ENCODE measurements at places on chromosomes 1 and 21.

GRCh38 chr1:154714638-154715037 is 106.7 kb upstream of the ADAR start:
- peak; percentile 32 for DNase-seq

- no peak for DNase-seq
Measured at GRCh38 chr1:30764939-30765555, 7.5 kb upstream of the LAPTM5 start.

- DNase-seq = no peak
Measured at GRCh38 chr1:1187938-1188337, 14.3 kb downstream of the TTLL10 start.

- DNase-seq = no peak
Measured at GRCh38 chr1:2946291-2946690, 75.0 kb upstream of the ACTRT2 start.

DNA sequence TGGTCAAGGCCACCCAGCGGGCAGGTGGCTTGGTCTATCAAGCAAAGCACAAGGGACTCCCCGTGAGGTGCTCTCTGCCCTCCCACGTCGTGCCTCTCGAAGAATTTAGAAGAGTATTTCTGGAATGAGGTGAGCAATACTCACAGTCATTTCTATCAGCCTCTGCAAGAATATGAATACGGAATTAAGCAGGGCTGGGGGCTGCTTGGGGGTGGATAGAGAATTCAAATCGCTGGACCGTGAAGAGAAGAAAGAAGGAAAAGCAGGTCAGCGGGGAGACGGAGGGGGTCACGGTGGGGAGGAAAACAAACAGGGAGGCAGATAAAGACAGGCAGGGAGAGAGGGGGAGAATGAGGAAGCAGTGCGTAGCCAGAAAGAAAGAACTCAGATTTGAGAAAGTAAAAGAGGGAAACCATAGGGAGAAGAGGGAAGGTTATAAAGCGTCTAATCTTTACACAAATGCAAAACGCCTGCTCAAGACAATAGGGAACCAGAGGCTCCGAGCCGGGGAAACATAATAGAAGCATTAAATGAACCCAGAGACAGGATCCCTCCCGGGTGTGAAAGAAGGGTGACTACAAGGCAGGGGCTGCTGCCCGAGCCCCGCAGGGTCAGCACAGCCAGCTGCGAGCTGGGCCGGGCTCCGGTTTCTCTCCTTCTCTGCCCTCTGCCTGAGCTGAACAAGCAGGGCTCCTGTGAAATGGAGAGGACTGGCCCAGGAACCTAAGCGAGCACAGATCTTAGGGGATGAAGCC is 2.1 kb upstream of the EDN2 start:
- no peak for DNase-seq

DNA sequence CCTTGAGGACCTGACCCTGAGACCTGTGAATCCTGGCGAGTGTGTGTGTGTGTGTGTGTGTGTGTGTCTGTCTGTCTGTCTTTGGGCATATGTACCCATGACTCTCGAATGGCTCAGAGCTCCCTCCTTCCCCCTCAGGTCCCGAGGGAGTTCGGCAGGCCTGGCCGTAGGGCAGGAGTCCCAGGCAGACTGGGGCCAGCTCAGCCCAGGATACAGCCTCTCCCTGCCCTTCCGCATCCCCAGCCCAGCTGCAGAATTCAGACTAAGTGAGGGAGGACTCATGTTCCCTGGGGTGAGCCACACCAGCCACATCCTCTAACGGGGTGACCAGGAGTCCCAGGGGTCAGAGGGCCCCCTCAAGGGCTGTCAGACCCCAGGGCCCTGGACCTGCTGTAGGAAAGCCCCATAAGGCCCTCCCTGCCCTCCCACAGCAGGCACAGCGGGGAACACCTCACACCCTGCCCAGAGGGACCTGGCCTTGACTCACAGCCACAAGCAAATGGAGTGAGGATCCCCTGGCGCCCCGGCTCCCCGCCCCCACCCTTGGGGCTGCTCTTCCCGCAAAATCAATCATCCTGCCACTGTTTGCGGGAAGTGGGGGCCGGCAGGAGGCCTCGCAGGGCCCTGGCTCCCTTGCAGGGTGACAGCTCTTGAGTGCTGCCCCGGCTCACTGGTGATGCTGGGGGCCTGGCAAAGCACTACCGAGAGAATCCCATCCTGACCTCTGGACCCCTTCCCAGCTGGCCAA is 101.7 kb upstream of the CASZ1 start:
- DNase-seq = no peak

GRCh38 chr21:37368541-37369279 is 2.1 kb downstream of the DYRK1A start:
- peak; percentile 58 for DNase-seq

- no peak for DNase-seq
Measured at GRCh38 chr1:165173818-165174217, 182.7 kb downstream of the LMX1A start.

- DNase-seq = no peak
Measured at GRCh38 chr1:161706113-161706481, 932 bp upstream of the FCRLA start.

GRCh38 chr1:147273409-147274336 is 31.2 kb downstream of the CHD1L start:
- DNase-seq = peak; percentile 78

- no peak for DNase-seq
Measured at GRCh38 chr1:25430967-25431881, 527 bp downstream of the MACO1 start.

DNA sequence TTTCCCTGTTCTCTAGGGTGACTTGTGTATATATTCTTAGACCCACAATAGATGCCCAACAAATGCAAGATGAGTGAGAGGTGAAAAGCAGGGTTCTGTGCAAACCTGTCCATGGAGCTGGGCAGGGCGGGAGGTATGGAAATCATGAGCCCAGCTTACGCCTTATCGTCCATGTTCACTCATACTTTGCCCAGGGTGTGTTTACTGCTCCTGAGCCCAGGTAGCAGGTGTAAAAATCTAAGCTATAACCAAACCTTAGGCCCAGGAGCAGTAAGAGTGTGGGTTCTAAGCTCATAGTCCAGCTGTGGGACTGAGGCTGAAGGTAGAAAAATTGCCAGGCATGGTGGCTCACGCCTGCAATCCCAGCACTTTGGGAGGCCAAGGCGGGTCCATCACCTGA is 48.1 kb downstream of the CACNA1E start:
- no peak for DNase-seq

DNA sequence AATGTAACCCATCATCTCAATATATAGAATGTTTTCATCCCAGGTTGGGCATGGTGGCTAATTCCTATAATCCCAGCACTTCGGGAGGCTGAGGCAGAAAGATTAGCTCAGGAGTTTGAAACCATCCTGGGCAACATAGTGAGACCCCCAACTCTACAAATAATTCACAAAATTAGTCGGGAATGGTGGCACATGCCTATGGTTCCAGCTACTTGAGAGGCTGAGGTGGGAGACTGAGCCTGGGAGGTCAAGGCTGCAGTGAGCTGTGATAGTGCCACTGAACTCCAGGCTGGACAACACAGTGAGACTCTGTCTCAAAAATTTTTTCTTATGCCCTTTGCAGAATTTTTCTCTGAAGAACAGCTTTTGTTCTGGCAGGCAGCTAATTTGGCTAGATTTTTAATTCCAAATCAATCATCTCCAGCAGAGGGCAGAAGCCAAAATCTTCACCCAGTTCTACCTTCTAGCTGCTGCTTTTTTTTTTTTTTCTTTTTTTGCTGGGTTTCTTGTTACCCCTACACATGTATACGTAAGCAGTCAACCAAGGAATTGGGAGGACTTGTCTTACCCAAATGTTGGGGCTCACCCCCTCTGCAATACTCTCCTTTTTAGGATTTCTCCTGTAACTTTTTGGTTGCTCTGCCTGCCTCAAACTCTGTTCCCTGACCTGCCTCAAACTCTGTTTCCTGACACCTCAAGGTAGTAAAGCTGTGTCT is 2.7 kb upstream of the RAD54L start:
- peak; percentile 70 for DNase-seq

- DNase-seq = no peak
Measured at GRCh38 chr1:42359466-42359865, 21.1 kb upstream of the RIMKLA start.

GRCh38 chr21:34736116-34736874 is 67.5 kb downstream of the CLIC6 start:
- no peak for DNase-seq

DNA sequence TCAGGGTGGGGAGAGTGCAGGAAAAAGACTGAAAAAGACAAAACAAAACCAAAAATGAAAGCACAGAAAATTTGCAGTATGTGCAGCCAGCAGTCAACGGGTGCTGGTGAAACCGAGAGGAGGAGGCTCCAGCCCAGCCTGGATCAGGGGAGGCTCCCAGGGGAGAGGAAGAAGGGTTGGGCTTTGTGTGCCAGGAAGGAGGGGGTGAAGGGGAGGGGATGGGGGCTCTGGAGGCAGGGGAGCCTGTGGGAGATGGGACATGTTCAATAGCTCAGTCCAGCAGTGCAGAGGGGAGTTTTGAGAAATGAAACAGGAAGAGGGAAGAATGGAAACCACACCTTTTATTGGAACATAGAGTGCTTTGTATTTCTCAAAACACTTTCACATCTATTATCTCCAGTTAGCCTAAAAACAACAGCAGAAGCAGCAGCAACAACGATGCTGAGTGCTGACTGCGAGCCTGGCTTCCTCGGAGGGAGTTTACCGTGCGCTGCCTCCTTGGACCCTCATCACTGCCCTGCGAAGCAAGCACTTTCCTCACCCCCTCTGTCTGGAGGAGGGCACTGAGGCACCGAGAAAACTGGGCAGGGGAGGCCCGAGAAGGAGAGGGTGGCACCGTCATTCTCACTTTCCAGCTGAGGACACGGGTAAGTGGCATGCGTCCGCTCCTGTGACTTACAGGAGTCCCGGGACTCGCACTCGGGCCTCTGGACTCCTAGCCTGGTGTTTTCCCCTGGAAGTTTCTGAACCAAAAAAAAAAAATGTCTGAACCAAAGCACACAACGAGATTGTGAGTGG is 62.9 kb downstream of the MDM4 start:
- DNase-seq = no peak

GRCh38 chr1:20685741-20686140 is 24.6 kb upstream of the DDOST start:
- DNase-seq = no peak

- DNase-seq = no peak
Measured at GRCh38 chr21:24899138-24899537, 708.1 kb downstream of the MRPL39 start.

DNA sequence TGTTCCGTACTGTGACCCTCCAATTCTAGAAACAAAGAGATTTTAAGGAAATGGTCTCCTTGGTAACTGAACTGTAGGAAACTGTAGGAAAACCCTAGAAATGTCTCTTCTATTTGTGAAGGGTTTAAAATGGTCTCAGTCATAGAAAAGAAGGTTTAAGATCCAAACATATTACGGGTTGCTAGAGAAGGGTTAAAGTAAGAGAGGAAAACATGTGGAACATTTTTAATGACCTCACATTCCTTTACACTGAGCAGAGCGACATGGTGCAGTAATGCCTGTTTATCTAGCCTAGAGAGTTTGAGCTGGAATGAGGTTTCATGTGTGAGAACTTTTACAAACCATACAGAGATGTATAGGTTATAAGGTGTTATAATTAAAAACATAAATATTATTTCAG is 36.9 kb upstream of the C1orf105 start:
- DNase-seq = no peak

DNA sequence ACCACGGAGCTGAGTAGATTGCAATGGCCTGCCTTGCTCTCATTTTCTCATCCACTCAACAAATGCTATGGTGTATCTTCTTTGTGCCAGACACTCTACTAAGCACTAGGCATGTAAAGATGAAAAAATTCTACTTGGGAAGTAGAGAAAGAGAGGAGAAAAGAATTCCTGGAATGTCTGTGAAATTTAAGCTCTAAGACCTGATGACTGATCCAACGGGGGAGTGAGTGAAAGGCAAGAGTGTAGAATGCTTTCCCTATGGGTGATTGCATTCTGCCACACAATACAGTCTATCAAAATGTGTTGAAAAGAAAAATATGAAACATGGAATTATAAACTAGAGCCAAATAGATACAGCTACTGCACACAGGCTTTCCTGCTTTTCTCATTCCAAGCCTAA is 82.3 kb downstream of the CYYR1 start:
- DNase-seq = no peak

GRCh38 chr21:45574081-45574501 is 31.9 kb upstream of the SLC19A1 start:
- no peak for DNase-seq

DNA sequence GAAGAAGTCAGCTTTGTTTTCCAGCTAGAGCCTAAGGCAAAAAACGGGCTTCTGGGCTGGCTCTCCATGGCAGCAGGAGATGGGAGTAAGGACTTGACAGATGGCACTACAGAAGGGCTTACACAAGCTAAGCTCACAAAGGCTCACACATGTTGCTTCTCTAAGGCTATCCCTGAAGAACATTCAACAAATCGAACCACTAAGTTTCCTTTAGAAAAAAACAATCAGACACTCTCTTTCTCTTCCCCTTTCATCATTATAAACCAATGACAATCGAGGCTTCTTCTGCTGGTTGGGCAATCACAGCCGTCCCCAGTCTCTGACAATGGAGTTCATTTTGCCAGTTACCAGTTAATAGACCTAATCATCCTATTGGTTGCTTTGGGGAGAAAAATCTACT is 40.5 kb downstream of the TRIT1 start:
- no peak for DNase-seq

- DNase-seq = no peak
Measured at GRCh38 chr1:204282761-204283221, 69.0 kb upstream of the GOLT1A start.

GRCh38 chr1:8862528-8862927 is 16.0 kb downstream of the ENO1 start:
- peak; percentile 36 for DNase-seq

DNA sequence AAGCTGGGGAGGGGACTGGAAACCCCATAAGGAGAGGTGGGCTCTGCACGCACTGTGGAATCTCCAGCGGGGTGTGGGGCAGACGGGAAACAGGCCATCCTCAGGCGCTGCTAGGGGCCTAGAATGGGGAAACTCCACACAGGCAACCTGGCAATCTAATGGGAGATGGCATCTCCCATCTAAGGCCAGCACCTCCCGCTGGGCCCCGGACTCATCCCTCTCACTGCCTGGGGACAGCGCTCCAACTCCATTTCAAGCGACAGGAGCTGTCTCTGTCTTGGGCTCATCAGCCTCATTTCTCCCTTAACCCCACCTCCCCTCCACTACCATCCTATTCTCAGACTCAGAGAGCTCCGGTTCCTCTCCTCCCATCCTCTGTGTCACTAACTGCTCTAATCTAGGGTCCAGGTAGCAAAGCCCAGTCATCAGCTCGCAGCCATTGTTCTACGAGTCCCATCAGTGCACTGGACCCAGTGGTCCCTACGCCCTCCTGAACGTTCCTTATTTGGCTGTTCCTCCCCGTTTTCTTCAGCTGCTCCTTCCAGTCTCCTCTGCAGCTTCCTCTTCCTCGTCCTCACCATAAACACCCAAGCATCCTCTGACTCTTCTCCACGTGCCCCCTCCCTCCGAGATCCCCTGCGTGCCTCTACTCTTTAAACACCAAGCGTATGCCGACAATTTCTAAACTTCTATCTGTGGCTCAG is 93.4 kb upstream of the CASZ1 start:
- DNase-seq = no peak

Data from hematopoietic multipotent progenitor cell treated with erythropoietin and hydrocortisone succinate and interleukin-3 and kit ligand, for 8 days (in vitro differentiated cells).